ENCODE measurements at places on chromosomes 4 and X.
A peak's percentile ranks its signal among the peaks of the same experiment; 100 is the strongest.

GRCh38 chr4:159698336-159698735 is 595.5 kb downstream of the RAPGEF2 start:
- no peak for DNase-seq

- no peak for DNase-seq
These were observed 9.0 kb upstream of the NSG1 start for GRCh38 chr4:4377732-4378460.

DNA sequence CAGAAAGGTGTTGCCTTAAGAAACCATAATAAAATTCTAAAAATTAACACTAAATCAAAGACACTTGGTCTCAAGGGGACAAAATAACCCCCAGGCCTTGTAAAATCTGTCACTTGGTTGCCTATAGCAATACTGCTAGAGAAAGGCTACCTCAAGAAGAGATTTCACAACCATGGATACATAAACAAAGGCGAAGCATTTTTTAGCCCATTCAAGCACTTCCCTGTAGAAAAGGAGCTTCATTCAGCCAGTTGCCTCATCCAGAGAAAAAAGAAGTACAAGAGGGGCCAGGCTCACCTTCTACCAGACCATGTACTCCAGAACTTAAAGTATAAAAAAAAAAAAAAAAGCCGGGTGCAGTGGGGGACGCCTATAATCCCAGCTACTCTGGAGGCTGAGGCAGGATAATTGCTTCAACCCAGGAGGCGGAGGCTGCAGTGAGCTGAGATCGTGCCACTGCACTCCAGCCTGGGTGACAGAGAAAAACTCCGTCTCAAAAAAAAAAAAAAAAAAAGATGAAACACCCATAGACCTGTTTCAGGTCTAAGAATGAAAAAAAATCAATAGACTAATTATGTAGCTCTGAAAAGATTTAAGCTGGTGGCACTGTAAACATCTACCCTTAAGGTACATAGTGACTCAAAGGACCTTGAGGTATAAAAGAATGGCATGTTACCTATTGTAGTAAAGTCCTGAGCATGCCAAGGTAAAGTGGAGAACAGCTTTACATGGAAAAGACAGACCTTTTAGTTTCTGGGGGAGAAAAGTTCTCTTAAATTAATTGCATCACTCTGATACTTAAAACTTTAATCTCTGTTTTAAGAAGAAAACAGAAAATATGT is 18.0 kb downstream of the RUFY3 start:
- DNase-seq, result peak; percentile 71

GRCh38 chrX:39158801-39159657 is 357.8 kb downstream of the MID1IP1 start:
- peak; percentile 57 for DNase-seq

- DNase-seq, result no peak
These were observed 138.2 kb upstream of the AADAT start for GRCh38 chr4:170227928-170228327.

DNA sequence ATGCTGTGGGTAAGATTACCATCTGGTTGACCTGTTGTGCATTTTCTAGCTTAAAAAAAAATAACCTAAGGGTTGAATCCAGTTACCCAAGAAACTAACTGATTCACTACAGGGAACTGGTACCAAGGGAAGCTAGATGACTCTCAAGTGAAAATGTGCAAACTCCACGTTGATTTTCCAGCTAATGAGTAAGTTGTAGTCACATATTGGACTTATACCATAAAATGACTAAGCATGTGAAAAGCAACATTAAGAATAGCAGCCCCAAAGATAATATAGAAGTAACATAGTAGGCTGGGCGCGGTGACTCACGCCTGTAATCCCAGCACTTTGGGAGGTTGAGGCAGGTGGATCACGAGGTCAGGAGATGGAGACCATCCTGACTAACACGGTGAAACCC is 270.9 kb downstream of the SPRY1 start:
- DNase-seq, result no peak

DNA sequence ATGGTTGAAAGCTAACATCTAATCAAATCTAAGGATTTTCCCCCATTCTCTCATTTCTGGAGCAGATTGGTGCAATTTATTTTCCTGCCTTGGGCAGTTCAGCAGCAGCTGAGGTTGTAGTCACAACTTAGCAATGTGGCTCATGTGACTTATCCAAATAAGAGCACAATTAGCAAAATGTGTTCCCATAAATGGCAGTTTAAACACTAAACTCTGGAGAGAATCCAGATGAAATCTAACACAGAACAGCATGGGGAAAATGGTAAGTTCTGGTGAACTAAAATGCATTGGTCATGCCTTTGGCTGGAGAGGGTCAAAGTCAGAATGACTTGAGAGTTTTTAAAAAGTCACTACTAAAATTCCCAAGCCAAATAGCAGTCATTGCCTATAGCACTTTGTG is 422.6 kb upstream of the DIPK2B start:
- DNase-seq, result no peak

DNA sequence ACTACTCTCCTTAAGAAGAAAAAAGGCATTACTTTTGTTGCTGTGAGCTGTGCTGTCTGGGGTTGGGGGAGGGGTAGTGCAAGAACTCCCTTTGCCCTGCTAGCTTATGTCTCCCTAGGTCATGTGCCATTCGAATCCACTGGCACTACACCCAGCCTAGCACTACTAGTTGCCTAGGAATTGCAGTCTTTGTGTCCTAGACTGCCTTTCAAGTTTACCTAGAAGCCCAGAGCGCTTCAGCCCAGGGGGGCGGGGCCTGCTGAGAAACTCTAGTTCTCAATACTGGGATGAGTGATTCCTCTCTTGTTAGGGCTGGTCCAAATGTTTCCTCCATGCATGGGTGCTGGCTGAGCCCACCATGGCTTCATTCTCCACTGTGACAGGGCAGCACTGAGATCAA is 1011.5 kb downstream of the PCDH19 start:
- no peak for DNase-seq

GRCh38 chr4:70177090-70177489 is 18.4 kb upstream of the ODAM start:
- no peak for DNase-seq

- no peak for DNase-seq
These were observed 94.5 kb upstream of the ENPP6 start for GRCh38 chr4:184312126-184312525.

- no peak for DNase-seq
These were observed 2.0 kb upstream of the FATE1 start for GRCh38 chrX:151713849-151714248.

GRCh38 chrX:150984169-150984824 is 1.2 kb downstream of the HMGB3 start:
- no peak for DNase-seq

GRCh38 chrX:44062840-44063239 is 89.7 kb upstream of the NDP start:
- peak; percentile 32 for DNase-seq

GRCh38 chrX:126900937-126901336 is 81.4 kb downstream of the PRR32 start:
- no peak for DNase-seq

DNA sequence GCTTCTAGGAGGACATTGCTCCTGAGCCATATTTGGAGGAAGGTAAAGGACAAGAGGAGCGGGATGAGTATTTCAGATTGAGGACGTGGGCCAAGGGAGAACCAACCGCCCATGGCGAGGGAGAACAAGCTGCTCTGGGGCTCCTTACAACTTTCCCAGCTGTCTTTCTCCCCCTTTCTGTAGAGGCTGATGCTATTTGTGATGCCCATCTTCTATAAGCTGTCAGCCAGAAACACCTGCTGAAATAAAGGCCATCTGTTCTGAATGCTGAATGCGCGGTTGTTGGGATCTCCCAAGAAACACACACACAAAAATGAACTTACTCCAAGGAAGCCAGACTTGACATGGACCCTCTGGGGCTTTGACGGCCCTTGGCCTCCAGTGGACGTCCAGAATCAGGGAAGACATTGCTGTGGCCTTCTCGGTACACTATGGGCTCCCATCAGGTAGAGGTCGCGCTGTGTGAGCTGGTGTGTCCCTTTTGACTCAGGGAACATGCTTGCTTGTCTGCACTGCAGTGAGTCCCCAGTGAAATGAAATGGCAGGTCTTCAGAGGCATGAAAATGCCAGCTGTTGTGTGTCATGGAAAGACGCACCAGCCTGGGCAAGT is 30.9 kb downstream of the RWDD4 start:
- DNase-seq, result no peak

GRCh38 chrX:151828439-151829080 is 84.1 kb upstream of the MAGEA4 start:
- DNase-seq, result no peak

DNA sequence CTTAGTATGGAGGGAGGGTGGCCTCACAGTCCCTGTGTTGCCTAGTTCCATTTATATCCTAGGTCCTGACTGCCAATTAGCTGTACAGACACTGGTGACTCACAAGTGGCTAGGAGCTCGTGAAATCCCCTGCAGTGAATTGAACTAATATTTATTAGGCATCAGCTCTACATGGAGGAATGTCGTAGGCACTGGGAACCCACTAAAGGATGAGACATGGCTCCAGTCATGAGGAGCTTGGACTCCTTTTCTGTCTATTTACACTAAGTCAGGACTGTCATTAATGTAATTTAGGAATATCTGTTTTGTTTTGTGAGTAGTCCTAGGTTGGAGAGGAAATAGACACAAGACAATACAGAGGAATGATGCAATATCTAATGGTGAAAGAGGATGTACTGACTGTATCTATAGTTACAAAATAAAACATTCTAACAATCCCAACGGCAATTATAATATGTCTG is 67.7 kb downstream of the MID1IP1 start:
- peak; percentile 80 for DNase-seq

GRCh38 chrX:2466876-2467656 is 33.7 kb downstream of the DHRSX start:
- no peak for DNase-seq

DNA sequence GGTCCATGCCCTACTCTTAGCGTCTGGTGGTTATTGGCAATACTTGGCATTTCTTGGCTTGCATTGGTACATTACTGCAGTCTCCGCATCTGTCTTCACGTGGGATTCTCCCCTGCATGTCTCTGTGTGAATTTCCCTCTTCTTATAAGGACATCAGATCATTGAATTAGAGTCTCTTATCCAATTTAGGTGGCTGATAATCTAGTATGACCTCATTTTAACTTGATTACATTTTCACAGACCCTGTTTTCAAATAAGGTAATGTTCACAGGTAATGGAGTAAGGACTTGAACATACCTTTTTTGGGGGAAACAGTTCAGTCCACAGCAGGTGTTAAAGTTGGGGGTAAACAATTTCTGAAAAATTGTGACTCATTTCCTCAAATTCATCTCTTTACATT is 16.6 kb downstream of the KIAA0232 start:
- no peak for DNase-seq

- no peak for DNase-seq
These were observed 228.5 kb downstream of the ANKRD50 start for GRCh38 chr4:124484008-124484407.

- no peak for DNase-seq
These were observed 850 bp upstream of the CXCL3 start for GRCh38 chr4:74039315-74039763.

- DNase-seq, result peak; percentile 51
These were observed 60.1 kb downstream of the PRRG1 start for GRCh38 chrX:37409278-37409677.

- DNase-seq, result no peak
These were observed 523.5 kb downstream of the CFAP47 start for GRCh38 chrX:36443007-36443406.

- DNase-seq, result peak; percentile 63
These were observed 35.6 kb downstream of the INTS6L start for GRCh38 chrX:135556055-135556454.

GRCh38 chr4:1472911-1473518 is 66.8 kb upstream of the NKX1-1 start:
- DNase-seq, result no peak

DNA sequence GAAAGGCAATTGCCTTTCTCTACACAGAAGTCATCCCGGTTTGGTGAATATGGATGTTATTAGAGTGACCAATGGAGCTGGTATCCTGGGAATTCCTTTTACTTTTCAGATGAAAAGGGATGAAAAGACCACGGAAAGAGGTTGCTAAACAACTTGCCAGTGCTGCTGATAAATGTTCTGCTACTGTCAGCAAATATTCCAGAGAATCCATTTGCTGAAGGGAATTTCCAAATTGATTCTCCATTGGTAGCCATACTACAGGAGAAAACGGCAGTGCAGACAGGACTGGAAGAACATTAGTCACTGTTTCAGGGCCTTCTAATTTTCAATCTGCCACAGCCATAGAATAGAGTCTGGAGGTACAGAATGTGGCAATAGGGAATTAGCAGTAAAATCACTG is 451.5 kb downstream of the PCDH11X start:
- DNase-seq, result no peak

DNA sequence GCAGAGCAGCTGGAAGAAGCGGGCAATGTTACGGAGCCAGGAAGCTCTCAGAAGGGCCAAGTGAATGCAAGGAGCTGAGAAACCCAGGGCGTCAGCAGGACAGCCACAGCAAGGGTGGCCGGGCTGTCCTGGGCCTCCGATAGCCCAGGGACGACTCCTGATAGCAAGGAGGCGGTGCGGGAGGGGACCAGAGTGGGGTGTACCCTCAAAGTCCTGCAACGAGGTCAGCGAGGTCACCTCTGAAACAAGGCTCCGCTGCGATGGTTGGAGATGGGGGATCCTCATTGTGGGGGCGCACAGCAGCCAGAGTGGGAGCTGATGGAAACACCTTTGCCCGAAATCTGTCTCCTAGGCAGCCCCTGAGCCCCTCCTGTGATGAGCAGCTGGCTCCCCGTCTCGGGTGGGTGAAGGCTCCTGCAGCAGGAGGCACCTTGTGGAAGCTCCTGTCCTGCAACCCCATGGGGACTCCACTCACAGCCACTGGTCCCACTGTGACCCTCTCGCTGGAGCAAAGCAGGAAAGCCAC is 4.3 kb upstream of the CCNQ start:
- DNase-seq, result no peak

DNA sequence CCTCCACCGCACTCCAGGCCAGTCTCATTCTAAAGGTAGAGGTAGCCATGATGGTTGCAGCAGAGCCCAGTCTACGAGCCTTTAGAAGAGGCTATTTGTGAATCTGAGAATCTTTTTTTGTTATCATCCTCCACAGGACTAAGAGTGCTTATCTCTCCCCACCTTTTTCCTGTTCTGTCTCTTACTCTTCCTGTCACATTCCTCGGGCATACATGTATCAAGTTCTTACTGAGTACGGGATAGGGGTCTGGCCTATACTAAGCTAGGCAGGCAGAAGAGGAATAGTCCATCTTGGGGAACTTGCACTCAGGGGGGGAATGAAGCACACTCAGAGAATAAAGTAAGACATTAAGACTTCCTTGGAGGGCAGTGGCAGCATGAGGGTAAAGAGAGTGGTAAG is 25.7 kb downstream of the LAS1L start:
- DNase-seq, result no peak

- DNase-seq, result no peak
These were observed 112.7 kb downstream of the ASMT start for GRCh38 chrX:1727531-1728027.

DNA sequence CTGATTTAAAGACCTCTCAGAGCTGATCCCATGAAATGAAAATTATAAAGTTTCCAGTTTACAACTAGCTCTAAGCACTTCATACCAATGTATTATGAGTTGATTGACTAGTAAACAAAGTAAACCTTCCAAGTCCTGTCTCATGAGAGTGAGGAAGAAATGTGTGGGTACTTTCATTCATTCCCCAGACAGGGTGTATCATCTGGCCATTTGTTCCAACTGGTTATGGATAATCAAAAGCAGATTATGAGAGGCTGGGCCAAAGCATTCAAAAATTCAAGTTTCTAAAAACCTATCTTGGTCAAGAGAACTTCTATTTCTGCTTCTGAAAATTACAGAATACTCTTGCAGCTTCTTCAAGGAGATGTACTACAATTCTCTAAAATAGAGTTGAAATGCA is 193.3 kb upstream of the RASGEF1B start:
- no peak for DNase-seq
